WTC11 (cell line): ENCODE measurements at places on chromosomes 3 and 15.

- DNase-seq = no peak
- peaks cover 61% of the 10 kb centered on the region for H3K4me1 ChIP-seq
- no peaks in the 10 kb centered on the region for H3K36me3 ChIP-seq
- no peaks in the 10 kb centered on the region for H3K27me3 ChIP-seq
These were observed 78.0 kb downstream of the MYO1E start for GRCh38 chr15:59294574-59295260.

DNA sequence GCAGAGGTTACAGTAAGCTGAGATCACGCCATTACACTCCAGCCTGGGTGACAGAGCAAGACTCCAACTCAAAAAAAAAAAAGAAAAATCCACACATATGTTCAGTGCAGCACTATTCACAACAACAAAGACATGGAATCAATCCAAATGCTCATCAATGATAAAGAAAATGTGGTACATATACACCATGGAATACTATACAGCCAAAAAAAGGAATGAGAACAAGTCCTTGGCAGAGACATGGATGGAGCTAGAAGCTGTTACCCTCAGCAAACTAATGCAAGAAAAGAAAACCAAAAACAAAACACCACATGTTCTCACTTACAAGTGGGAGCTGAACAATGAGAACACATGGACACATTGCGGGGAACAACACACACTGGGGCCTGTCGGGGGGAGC lies 25.5 kb downstream of the PYGO1 start:
- DNase-seq = no peak
- no peaks in the 10 kb centered on the region for H3K36me3 ChIP-seq
- no peak overlapping the region for H3K4me3 ChIP-seq
- H3K4me1 ChIP-seq = no peaks in the 10 kb centered on the region

GRCh38 chr15:46703020-46703861 lies 1014.1 kb upstream of the SEMA6D start:
- H3K36me3 ChIP-seq = peaks cover 3% of the 10 kb centered on the region; the same call in 1 of the 2 replicates
- DNase-seq = no peak
- no peak overlapping the region for H3K27ac ChIP-seq
- no peaks in the 10 kb centered on the region for H3K4me1 ChIP-seq

- H3K36me3 ChIP-seq = no peaks in the 10 kb centered on the region
- H3K4me3 ChIP-seq = no peak overlapping the region
- no peaks in the 10 kb centered on the region for H3K4me1 ChIP-seq
- DNase-seq = no peak
- H3K27ac ChIP-seq = no peak overlapping the region
These were observed 195.2 kb upstream of the MCTP2 start for GRCh38 chr15:94036156-94036555.

DNA sequence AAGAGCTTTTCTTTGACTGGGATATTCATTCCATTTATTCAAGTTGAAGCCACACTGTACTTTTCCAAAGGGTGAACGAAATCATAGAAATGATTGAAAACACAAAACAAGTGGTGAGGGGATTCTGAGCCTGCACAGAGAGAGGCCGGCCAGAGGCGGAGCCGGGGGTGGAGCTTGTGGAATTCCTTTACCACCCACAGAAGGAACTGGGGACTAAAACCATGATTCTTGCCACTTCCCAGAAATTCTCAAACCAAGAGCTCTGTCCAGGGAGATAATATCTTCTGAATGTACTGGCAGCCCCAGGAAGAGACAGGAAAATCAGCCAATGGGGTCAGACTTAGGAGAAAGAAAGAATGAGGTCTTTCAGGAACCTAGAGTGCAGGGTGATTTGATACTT lies 20.8 kb downstream of the FBN1 start:
- no peak overlapping the region for H3K27ac ChIP-seq
- no peak overlapping the region for H3K4me3 ChIP-seq
- no peaks in the 10 kb centered on the region for H3K36me3 ChIP-seq
- H3K4me1 ChIP-seq = peaks cover 4% of the 10 kb centered on the region

DNA sequence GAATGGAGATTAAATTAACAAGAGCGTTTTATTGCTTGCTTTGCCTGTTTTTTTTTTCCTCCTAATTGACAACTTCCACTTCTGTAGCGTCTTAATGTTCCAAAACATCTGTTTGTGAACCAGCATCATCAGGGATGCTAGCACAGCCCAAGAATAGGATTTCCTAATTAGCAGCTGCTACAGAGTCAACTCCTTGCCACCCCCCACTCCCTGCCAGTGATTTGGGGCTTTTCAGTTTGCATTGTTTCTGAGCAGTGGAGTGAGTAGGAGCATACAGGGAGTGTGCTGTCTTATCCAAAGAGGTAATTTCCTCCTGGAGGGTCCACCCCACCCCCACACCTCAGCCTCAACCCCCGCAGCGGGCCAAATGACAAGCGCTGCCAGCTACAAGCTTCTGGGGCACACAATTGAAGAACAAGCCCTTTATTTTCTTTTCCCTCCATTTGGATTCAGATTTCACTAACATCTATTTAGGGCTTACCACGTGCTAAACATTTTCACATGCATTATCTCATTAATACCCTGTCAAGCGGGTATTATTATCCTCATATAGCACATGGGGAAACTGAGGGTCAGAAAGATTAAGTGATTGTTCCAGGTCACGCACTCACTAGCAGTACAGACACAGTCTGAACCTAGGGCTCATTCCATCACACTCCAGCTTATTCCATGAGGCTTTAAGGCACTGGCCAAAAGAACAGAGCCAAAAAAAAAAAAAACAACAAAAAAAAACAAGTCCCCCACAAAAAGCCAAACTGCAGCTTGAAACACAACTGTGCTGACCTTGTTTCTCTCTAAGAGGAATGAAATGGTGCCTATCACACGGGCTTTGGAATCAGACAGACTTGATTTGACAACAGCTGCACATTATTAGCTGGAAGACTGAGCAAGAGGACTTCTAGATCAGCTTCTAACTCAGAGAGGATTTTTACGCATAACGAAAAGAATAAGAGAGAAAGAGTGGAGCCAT lies 16.4 kb downstream of the HEG1 start:
- H3K27me3 ChIP-seq = no peaks in the 10 kb centered on the region
- no peak overlapping the region for H3K27ac ChIP-seq
- no peak for DNase-seq
- no peak overlapping the region for H3K4me3 ChIP-seq
- H3K4me1 ChIP-seq = peaks cover 33% of the 10 kb centered on the region

DNA sequence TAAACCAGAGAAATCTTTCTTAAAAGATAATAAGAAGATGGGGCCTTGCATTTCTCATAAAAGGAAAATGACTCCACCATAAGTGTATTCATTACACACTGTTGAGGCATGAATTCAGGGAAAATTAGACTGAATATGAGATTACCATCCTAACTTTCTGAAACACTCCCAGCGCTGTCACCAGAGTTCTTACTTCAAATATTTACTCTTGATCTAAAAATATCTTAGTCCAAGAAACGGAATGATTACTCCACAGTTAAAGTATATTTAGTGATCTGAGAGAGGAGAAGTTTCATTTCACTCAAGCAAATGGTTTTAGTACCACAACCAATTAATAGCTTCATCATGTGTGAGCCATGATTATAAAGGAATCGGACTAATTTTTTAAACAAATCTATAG lies 300.3 kb downstream of the ZBTB20 start:
- H3K4me1 ChIP-seq = no peaks in the 10 kb centered on the region
- no peak overlapping the region for H3K27ac ChIP-seq
- H3K27me3 ChIP-seq = no peaks in the 10 kb centered on the region
- H3K4me3 ChIP-seq = no peak overlapping the region
- DNase-seq = no peak
- no peaks in the 10 kb centered on the region for H3K36me3 ChIP-seq

GRCh38 chr3:13144163-13145023 lies 71.2 kb upstream of the IQSEC1 start:
- H3K4me3 ChIP-seq = no peak overlapping the region
- no peaks in the 10 kb centered on the region for H3K27me3 ChIP-seq
- H3K27ac ChIP-seq = no peak overlapping the region

- no peaks in the 10 kb centered on the region for H3K36me3 ChIP-seq
- no peaks in the 10 kb centered on the region for H3K27me3 ChIP-seq
- H3K4me3 ChIP-seq = no peak overlapping the region
- no peak overlapping the region for H3K27ac ChIP-seq
- no peak for DNase-seq
These were observed 607.9 kb upstream of the KCNMB2 start for GRCh38 chr3:177928172-177928873.

- peak overlapping the region; percentile 93 for H3K27ac ChIP-seq
- DNase-seq = peak; percentile 77
These were observed 566 bp downstream of the ETV5 start for GRCh38 chr3:186108106-186108940.

- H3K27ac ChIP-seq = peak overlapping the region; percentile 7; the same call in 1 of the 2 replicates
- H3K36me3 ChIP-seq = no peaks in the 10 kb centered on the region
- no peak for DNase-seq
- H3K4me1 ChIP-seq = peaks cover 11% of the 10 kb centered on the region
- H3K27me3 ChIP-seq = no peaks in the 10 kb centered on the region
- H3K4me3 ChIP-seq = no peak overlapping the region
These were observed 58.1 kb upstream of the FOXP1 start for GRCh38 chr3:71641674-71642073.

- H3K27me3 ChIP-seq = no peaks in the 10 kb centered on the region
- no peak overlapping the region for H3K4me3 ChIP-seq
- no peaks in the 10 kb centered on the region for H3K36me3 ChIP-seq
- H3K4me1 ChIP-seq = no peaks in the 10 kb centered on the region
These were observed 342.9 kb upstream of the PROK2 start for GRCh38 chr3:72127844-72128243.

DNA sequence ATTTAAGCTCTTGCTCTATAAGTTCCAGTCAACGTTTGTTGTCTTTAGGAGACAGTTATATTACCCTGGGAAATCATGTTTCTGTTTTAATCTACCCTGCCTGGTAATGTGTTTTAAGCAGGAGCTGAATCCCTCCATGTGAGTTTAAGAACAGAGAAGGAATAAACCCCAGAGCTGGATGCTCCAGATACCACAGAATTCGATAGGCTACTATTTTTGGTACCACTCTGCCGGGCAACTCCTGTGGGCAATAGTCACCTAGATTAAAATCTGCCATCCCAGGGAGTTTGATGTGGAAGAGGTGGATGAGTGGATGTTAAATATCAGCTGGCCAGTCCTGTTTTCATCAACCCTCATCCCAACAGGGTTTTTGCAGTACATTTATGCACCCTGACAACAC lies 20.4 kb downstream of the NUDT16 start:
- 0 out of 2 replicates have a peak, but pooled peaks cover 2% of the 10 kb centered on the region for H3K36me3 ChIP-seq
- no peaks in the 10 kb centered on the region for H3K4me1 ChIP-seq
- no peak overlapping the region for H3K4me3 ChIP-seq
- no peaks in the 10 kb centered on the region for H3K27me3 ChIP-seq
- H3K27ac ChIP-seq = no peak overlapping the region

DNA sequence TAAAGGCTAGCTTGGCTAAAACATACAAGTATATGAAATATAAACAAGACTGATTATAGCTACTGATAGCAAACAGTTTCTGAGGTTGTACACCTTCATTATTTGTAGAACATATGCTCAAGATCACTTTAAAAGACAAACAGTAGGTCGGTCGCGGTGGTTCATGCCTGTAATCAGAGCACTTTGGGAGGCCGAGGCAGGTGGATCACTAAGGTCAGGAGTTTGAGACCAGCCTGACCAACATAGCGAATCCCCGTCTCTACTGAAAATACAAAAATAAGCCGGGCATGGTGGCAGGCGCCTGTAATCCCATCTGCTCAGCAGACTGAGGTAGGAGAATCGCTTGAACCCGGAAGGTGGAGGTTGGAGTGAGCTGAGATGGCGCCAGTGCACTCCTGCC lies 80.3 kb downstream of the SMARCC1 start:
- H3K36me3 ChIP-seq = peaks cover 61% of the 10 kb centered on the region
- no peak overlapping the region for H3K4me3 ChIP-seq
- no peaks in the 10 kb centered on the region for H3K27me3 ChIP-seq
- no peak overlapping the region for H3K27ac ChIP-seq
- no peaks in the 10 kb centered on the region for H3K4me1 ChIP-seq

- no peak within 1 kb of the TSS for H3K4me3 ChIP-seq
- DNase-seq = no peak
- H3K27me3 ChIP-seq = no peaks in the 10 kb centered on the region
- H3K27ac ChIP-seq = no peak within 1 kb of the TSS
- peaks cover 10% of the 10 kb centered on the region; the same call in 1 of the 2 replicates for H3K36me3 ChIP-seq
These were observed at the start of gene CCR8 for GRCh38 chr3:39329493-39329892. CCR8 (plus strand) TSS chr3:39329709; CDS start chr3:39332332, 2,623 bp downstream.

GRCh38 chr15:27707257-27707656 lies 391.9 kb downstream of the OCA2 start:
- H3K4me3 ChIP-seq = no peak overlapping the region
- no peaks in the 10 kb centered on the region; the same call in 1 of the 2 replicates for H3K27me3 ChIP-seq
- H3K36me3 ChIP-seq = 0 out of 2 replicates have a peak, but pooled peaks cover 2% of the 10 kb centered on the region
- H3K27ac ChIP-seq = no peak overlapping the region
- H3K4me1 ChIP-seq = peaks cover 7% of the 10 kb centered on the region
- no peak for DNase-seq

DNA sequence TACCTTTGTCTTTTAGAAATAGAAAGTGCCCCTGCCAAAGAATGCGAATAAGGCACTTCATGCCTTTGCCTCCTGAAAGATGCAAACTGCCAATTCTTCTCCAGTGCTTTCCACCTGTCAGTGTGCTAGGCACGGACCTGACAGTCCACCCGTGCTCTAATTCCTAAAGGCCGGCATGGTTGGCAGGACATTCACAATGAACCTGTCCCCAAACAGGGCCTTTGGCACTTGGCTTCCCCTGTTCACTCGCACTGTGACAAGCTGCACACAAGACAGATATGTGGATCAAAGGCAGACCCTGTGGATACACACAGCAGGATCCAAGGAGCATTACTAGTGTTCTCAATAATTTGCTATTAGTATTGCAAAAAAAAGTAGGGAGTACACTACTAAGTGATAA lies 505.7 kb upstream of the AGTR1 start:
- H3K36me3 ChIP-seq = peaks cover 2% of the 10 kb centered on the region; the same call in 1 of the 2 replicates
- H3K27ac ChIP-seq = no peak overlapping the region
- H3K4me3 ChIP-seq = no peak overlapping the region
- DNase-seq = no peak
- no peaks in the 10 kb centered on the region for H3K27me3 ChIP-seq

DNA sequence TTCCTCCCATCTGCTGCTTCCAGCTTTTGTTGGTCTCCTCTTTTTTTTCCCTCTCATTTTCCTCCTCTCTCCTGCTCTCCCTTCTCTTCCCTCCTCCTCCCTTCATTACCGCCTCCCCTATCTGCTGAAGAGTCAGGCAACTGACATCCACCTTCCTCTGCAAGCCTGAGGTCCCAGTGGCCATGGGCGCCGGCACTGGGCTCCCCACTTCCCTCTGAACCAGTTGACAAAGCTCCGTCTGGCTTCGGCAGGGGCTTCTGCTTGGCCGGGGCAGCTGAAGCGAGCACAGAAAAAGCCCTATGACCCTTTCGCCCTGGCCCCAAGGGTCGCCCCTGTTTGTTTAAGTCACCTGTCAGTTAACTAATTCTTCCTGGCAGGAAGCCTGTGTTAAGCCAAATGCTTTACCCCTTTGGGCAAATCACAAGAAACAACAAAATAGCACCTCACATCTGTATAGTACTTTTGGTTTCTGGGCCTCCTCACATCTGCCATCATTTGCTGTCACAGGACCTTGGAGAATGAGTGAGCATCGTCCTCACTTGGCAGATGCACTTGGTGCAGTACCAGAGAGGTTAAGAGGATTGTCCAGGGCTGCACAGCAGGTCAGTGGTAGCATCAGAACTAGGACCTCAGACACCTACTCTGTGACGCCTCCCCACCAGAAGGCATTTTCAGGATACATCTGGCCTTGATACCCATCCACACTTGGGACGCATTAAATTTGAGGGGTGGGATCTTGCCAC lies 27.7 kb downstream of the ITGA11 start:
- no peaks in the 10 kb centered on the region for H3K36me3 ChIP-seq
- no peak overlapping the region for H3K27ac ChIP-seq
- no peak overlapping the region for H3K4me3 ChIP-seq

- H3K4me1 ChIP-seq = peaks cover 7% of the 10 kb centered on the region; the same call in 1 of the 2 replicates
- DNase-seq = no peak
- no peak overlapping the region for H3K4me3 ChIP-seq
- H3K27me3 ChIP-seq = no peaks in the 10 kb centered on the region
These were observed 46.6 kb upstream of the MDFIC2 start for GRCh38 chr3:70358978-70359580.

- H3K4me1 ChIP-seq = peaks cover 31% of the 10 kb centered on the region
- no peak for DNase-seq
- H3K4me3 ChIP-seq = no peak overlapping the region
- peaks cover 17% of the 10 kb centered on the region for H3K36me3 ChIP-seq
These were observed 40.5 kb downstream of the CCDC12 start for GRCh38 chr3:46935989-46936558.
